Hematopoietic multipotent progenitor cell treated with erythropoietin and hydrocortisone succinate and interleukin-3 and kit ligand, for 8 days (in vitro differentiated cells): ENCODE measurements at places on chromosomes 12 and 14.

GRCh38 chr12:70177631-70178030 is 65.6 kb upstream of the CNOT2 start:
- no peak for DNase-seq

DNA sequence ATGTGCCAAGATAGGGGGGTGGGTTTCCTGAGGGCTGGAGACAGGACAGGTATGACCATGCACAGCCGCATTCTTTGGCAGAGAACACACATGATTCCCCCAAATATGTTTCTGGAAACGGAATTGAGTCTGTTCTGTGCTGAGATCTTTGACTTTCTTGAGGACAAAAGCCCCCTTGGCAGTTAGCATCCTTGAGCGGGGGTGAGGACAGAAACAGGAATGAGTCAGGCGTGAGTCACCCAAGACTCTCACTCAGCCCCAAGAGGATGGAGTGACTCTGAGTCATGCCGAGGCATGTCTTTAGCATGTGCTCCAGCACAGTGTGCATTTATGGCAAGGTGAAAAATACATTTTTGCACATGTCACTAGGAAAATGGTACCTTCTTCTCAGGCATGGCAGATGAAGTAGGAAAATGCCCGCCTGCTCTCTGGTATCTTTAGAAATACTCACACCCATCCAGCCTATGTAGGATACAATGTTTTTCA is 52.1 kb downstream of the DAD1 start:
- peak; percentile 83 for DNase-seq

DNA sequence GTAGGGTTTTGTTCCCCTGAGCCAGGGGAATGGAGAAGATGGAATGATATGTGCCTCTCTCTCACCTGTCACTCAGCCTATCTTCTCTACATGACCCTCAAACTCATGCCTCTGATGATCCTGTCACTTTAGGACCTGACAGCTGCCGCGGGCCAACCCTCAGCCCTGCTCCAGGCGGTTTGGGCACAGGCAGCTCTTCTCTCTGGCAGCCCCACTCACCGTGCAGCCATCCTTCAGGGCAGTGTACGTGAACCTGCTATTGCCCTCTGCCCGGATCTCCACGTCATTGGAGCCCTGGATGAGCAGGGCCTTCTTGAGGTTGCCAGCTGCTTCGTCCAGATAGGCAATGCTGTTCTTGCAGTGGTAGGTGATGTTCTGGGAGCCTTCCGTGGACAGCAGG is 10.5 kb downstream of the TMEM106C start:
- no peak for DNase-seq

- DNase-seq: no peak
These were observed 16.2 kb downstream of the LPCAT3 start for GRCh38 chr12:7001921-7002591.

DNA sequence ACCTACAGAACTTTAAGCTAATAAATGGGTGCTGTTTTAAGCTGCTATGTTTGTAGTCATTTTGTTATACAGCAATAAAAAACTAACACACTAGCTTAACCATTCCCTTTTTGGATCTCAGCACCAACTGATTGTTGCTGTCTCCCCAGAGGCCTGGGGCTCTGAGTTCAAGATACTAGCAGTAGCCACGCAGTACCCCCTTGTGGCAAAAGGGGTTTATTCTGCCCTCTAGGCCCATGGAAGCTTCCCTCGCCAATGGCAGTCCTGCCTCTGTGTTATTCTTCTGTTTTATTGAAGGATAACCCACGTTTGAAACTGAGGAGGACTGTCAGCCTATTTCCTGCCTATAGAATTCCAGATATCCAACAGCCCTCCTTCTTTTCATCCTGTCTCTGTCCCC is 455.3 kb upstream of the ATP2B1 start:
- no peak for DNase-seq

DNA sequence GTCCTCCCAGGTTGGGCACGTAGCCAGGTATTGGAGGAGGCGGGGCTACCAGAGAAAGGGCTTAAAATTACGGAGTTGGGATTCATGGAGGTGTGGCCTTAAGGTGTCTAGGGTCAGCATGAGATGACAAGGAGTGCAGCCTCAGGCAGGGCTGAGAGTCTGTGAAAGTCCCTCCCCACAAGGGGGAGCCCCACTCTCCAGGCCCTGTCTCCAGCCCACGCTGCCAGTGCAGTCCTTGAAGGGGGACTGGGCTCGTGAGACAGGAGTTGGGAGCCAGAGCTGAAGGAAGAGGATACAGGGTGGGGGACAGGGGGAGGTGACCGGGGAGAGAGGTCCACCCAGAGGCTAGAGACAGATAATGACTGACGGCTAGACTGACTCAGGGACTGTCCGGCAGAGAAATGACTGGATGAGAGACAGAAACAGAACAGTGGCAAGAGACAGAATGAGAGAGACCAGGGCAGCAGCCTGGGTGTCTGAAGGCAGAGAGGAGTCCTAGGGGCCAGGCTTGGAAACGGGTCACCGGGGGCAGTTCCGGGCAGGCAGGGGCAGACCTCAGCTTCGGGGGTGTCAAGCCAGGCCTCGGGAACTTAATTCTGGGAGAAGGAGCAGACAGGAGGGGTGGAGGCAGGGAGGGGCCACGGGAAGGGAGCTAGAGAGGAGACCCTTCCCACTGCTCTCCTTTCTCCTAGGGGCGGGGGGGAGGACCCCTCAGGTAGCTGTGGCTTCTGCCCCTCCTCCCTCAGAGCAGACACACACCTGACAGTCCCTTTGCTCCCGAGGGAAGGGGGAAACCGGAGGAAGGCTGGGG is 970 bp downstream of the CDH24 start:
- peak; percentile 82 for DNase-seq

DNA sequence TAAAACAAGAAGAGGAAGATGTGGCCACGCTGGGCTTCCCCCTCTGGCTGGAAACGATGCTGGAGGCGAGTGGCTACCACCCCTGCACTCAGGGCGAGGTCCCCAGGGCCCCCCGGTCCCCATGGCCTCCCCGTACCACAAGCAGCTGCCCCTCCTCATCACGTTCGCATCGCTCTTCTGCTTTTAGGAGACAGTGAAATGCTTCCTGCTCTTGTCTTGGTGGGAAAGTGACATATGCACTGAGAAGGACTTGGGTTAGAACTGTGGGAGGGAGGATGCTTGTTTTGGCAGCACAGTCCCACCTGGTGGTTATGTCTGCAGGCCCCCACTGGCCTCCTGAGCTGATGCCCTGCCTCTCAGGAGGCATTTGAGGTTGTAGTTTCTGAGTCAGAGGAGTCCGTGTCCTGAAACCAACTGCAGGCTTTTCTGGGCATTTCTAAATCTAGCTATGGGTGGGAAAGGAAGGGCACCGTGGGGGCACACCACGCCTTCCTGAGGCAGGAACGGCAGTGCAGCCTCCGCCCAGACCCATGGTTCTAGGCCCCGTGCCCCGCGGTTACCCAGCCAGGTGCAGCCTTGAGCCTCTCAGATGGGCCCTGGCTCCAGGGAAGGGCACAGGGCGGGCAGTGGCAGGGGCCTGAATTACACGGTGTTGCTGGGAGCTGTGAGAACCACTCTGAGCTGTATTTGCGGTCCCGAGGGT is 139.3 kb downstream of the ADGRD1 start:
- no peak for DNase-seq

DNA sequence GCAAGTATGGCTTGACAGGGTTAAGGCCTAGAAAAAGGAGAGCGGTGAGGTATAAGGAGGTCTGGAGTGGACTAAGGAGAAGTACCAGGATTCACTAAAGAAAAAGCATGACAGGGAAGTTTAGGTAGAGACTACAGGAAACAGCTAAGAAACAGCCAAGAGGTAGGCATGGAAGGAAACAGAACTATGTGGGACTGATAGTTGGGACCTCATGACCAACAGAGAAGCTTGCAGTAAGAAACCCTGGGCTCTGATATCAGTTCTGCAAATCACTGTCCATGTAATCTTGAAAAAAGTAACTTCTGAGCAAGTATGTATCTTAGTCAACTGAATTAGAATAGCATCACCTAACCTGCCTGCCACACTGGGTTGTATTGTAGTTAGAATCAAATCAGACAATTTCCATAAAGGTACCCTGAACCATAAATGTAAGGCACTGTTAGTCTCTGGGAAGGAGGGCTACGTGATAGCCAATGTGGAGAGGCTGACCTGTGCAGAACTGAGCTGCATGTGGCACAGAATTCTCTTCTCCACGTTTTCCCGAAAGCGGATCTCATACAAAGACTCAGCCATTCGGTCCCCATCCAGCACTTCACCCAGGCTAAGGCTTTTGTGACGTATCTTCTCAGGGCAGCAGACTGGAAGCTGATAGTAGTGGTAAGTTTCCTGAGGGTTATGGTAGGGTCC is 912 bp downstream of the TM9SF1 start:
- no peak for DNase-seq

DNA sequence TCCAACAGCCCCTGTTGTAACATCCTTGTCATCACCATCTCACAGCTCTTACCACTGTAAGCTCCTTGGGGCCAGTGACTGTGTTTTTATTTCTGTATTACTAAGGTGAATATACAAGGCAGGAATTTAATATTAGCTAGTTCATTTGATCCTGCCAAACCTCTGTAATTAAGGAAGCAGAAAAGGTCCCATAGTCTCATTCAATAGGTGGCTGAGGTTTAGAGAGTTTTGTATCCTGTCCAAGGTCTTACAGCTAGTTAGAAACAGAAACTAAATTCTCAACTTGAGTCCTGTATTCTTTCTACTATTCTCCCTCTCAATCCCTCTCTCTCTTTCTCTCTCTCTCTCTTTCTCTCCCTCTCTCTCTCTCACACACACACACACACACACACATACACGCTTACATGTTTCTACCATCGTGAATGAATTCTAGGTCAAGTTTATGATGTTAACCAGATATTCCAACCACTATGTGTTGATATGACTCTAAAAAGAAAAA is 543 bp upstream of the GLIPR1 start:
- DNase-seq: no peak

GRCh38 chr12:52151837-52152783 is 39.7 kb downstream of the KRT80 start:
- peak; percentile 68 for DNase-seq

DNA sequence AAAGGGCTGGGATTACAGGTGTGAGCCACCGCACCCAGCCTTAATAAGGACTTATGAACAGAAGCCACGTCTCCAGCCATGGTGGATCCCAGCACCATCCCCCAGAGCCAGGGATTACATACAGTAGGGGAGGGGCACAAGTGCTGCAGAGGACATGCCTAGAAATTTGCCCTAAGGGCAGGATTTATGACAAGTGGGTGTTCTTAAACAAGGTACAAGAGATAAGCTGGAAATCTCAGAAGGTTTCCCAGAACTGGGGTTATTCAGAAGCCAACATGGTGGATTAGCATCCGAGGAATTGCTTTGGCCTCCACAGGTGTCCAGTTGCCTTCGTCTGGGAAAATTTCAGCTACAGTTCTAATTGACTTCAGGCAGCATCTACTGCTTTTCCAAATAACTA is 114.4 kb upstream of the EGLN3 start:
- DNase-seq: no peak

- no peak for DNase-seq
These were observed 350.7 kb downstream of the PRKD1 start for GRCh38 chr14:29576927-29577326.

- DNase-seq: peak; percentile 61
These were observed 10.4 kb downstream of the CCT2 start for GRCh38 chr12:69595689-69596088.

GRCh38 chr12:8096281-8096915 is 14.3 kb downstream of the NECAP1 start:
- no peak for DNase-seq

- peak; percentile 12 for DNase-seq
These were observed 19.1 kb downstream of the TUNAR start for GRCh38 chr14:95895720-95896119.

GRCh38 chr12:100661300-100661951 is 87.9 kb downstream of the GAS2L3 start:
- DNase-seq: no peak

DNA sequence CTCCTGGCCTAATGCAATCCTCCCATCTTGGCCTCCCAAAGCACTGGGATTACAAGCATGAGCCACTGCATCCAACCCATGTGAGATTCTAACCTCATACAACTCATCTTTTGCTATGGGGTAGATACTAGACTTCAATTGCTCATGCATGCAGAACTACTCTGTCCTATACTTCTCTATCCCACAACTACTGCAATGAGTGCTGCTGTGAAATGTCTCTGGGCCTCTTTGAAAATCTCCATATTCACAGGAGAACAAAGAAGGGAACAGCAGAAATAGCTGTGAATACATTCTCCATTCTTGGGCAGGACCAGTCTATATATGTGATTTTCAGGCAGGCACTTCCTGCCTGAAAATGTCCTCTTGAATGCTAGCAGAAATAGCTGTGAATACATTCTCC is 220.7 kb upstream of the GRIP1 start:
- DNase-seq: no peak

GRCh38 chr12:107510211-107510610 is 175.4 kb upstream of the PWP1 start:
- no peak for DNase-seq

DNA sequence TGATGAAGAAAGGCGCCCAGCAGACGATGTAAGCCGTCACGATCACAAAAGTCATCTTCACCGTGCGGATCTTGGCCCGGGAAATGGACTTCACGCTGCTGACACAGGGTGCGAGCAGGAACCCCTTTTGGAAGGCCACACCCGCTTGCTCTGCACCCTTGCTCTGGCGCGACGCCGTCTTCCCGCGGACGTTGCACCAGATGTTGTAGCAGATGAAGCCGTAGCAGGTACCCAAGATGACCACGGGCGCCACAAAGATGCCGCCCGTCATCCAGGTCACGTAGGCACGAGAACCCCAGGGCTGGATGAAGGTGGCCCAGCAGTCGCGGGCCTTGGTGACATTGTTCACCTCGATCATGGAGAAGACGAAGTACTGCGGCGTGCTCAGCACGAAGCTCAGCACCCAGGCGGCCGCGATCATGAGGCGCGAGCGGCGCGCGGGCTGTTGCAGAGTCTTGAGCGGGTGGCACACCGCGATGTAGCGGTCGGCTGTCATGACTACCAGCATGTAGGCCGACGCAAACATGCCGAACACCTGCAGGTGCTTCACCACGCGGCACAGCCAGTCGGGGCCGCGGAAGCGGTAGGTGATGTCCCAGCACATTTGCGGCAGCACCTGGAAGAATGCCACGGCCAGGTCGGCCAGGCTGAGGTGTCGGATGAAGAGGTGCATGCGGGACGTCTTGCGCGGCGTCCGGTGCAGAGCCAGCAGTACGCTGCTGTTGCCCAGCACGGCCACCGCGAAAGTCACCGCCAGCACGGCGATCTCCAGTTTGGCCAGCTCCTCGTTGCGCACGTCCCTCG is 890 bp downstream of the AVPR1A start:
- DNase-seq: no peak

GRCh38 chr12:126493366-126494108 is 1428.3 kb downstream of the AACS start:
- DNase-seq: no peak

- DNase-seq: no peak
These were observed 3.4 kb upstream of the IRF2BPL start for GRCh38 chr14:77031759-77032490.

- no peak for DNase-seq
These were observed 63.8 kb upstream of the PLEKHG7 start for GRCh38 chr12:92639017-92639416.

DNA sequence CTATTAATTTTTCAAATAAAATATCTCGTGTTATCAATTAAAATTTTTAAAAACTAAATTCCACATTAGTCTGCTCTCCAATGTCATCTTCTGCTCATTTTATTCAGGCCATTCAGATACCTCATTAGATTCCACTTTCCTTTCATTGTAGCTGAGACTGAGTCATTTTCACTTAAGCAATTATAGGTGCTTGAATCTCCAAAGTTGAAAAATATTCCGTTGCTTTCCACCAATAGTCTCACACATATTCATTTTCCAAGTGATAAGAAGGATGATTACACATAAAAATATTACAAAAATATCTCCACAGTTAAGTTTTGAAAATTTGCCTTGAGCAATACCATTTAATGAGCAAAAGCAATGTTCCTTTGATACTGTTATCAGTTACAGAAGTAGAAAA is 36.5 kb upstream of the YBX3 start:
- DNase-seq: no peak
